NCI-H1436 treated with DMSO at 0.1 percent for 48 hours (cell line): ENCODE measurements at places on chromosomes 4 and X.

- no peak for DNase-seq
Measured at GRCh38 chrX:69543572-69543971, 39.4 kb downstream of the NALF2 start.

DNA sequence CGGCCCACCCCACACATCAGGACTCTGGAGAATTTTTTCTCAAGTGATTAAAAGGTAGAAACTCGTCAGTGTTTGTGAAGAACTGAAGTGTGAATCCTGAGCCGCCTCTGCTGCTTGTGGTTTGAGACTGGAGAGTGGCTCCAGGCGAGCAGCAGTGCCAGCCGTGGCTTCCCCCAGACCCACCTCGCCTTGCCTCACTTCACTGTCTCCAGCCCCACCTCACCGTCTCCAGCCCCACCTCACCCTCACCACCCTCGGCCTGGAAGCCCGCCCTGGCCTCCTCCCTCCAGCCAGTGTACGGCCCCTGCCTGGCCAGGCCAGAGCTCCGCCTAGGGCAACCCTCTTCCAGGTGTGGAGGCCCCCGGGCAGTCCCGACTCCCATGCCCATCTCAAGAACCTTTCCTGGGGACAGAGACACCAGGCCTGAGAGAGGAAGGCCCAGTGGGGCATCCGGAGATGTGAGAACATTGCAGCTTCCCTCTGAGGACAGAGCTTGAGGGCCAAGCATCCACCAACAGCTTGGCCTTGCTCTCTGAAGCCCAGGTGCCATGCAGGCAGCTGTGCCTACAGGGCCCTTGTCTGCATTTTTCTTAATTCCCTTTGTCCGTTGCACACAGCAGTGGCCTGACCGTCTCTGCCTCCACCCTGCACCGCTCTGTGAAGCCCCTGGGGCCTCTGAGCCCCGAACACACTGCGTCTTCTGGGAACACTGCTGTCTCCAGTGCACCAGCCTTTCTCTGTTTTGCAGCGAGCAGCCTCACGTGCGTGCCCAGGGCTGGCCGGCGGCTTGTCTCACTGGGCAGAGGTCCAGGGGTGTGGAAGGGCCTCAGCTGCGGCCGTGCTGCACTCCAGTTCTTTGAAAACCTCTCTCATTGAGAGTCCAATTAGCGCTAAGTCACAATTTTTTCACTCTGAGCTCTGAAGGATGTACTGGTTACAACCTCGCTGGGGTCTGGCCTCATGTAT is 13.8 kb downstream of the SH3BP2 start:
- DNase-seq: no peak

- no peak for DNase-seq
Measured at GRCh38 chrX:25017667-25018247, 2.0 kb upstream of the ARX start.

DNA sequence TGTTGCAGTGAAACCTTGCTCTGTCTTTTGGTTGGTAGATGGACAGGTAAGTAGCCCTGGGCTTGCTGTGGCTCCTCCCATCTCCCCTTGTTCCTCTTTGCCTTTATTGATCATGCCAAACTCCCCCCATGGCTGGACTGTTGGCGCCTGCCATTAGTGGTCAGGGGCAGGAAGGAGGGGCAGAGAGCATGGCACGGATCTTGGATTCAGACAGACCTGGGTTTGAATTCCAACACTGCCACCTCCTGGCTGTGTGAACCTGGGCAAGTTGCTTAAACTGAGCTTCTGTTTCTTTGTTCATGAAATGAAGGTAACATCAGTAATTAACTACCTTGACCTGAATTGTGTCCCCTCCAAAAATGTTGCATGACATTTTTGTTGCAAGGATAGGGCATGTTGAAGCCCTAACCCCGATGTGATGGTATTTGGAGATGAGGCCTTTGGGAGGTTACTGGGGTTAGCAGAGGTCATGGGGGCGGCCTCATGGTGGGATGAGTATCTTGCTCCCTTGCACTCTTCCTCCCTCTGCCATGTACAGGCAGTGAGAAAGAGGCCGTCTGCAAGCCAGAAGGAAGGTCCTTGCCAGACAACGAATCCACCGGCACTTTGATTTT is 6.0 kb downstream of the SLC2A9 start:
- no peak for DNase-seq

GRCh38 chr4:38310446-38311043 is 350.3 kb downstream of the PTTG2 start:
- no peak for DNase-seq

GRCh38 chrX:134794692-134795091 is 136.4 kb upstream of the PLAC1 start:
- DNase-seq: no peak

DNA sequence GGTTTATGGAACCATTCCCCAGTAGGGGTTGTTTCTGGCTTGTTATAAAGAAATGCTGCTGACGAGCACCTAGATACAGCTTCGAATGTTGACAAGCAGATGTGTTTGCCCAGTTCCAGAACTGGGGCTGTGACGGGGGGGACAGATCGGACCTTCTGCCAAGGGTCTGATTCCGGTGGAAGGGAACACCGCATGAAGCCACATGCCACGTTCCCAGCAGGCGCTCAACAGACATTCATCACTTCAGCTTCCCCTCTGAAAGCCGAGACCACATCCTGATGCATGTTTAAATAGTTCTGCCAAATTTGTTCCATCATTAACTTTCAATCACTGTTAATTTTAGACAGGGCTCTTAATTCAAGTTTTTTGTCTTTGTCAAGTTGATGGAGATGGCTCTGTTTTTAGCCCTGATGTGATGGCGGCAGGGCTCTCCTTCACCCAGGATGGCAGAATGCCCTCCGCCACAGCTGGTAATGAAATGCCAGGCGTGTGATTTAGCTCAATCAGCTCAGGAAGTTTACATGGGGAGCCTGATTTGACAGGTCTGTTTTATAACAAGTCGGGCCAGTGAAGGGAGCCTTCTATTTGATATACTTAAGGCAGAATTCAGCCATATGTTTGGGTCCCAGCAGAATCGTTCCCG is 57.4 kb downstream of the PSAPL1 start:
- no peak for DNase-seq

GRCh38 chr4:37749398-37749988 is 63.3 kb upstream of the RELL1 start:
- no peak for DNase-seq

GRCh38 chr4:57291911-57292310 is 181.7 kb upstream of the IGFBP7 start:
- DNase-seq: no peak

- no peak for DNase-seq
Measured at GRCh38 chr4:106718548-106718947, 317.6 kb downstream of the DKK2 start.

GRCh38 chr4:74370912-74371311 is 6.0 kb downstream of the EREG start:
- DNase-seq: no peak

- DNase-seq: no peak
Measured at GRCh38 chr4:85113706-85114105, 147.2 kb upstream of the WDFY3 start.

DNA sequence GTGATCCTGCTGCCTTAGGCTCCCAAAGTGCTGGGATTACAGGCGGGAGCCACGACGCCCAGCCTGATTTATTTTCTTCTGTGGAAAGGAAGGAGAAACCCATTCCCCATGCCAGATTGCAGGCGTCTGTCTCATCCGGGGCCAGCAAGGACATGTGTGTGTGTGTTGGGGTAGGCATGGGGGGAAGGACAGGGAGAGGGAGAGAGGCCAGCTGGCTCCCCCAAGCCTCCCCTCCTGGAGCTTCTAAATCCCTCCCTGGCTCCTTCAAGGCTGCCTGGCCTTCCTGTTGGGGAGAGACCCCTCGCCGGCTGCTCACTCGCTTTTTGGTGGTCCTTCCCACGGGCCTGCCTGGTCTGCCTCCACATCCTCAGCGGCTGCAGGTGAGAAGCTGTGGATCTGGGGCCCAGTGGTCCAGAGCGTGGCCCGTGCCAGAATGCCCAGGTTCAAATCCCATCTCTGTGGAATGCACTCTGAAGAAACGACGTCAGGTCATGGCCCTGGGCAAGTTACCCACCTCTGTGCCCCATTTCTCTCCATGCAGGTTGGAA is 1.3 kb upstream of the PLXNB3 start:
- no peak for DNase-seq

DNA sequence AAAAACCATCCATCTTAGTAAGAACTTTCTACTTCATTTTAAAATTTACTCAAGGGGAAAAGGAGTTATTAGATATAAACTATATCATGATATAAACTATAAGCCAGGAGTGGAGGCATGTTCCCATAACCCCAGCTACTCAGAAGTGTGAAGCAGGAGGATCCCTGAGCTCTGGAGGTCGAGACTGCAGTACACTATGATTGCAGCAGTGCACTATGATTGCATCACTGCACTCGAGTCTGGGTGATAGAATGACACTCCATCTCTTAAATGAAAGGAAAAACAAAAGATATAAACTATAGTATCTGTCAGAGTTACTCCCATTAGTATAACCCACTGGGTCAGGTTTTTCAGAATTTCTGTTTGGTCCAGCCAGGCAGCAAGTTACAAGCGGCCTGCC is 47.6 kb downstream of the RPS3A start:
- DNase-seq: no peak

DNA sequence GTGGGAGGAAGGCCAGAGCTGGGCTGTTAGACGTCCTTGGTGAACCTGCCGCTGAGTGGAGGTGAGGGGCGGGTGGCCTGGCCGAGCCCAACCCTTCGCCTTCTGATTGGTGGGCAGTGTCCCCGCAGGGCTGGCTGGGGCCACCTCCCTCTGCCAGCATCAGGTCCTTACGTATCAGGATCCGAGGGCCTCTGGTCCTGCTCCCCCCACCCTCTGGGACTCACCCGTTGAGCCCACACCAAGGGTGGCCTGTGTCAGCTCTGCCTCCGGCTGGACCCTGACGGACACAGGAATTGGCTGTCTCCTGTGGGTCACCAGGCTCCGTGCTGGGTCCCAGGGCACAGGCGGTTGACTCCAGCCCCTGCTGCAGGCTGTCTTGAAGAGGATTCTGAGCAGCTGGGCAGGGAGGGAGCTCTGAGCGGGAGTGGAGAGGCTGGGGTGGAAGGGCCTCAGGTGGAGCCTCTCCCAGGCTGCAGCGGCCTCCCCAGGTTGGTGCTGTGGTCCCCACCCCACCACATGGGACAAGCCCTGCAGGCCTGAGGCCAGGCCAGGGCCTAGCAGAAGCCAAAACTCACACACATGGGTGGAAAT is 58.4 kb upstream of the NKX1-1 start:
- DNase-seq: no peak

GRCh38 chr4:13263967-13264525 is 220.1 kb downstream of the RAB28 start:
- no peak for DNase-seq

GRCh38 chr4:141614878-141615586 is 21.4 kb upstream of the IL15 start:
- no peak for DNase-seq

- DNase-seq: no peak
Measured at GRCh38 chr4:99763635-99764101, 53.0 kb upstream of the DAPP1 start.
